ENCODE measurements at places on chromosomes 2 and 18.

GRCh38 chr2:233240897-233241296 lies 10.6 kb upstream of the ATG16L1 start:
- DNase-seq, result no peak

- DNase-seq, result no peak
Observed at GRCh38 chr2:157874348-157874747, 1.8 kb downstream of the ACVR1 start.

DNA sequence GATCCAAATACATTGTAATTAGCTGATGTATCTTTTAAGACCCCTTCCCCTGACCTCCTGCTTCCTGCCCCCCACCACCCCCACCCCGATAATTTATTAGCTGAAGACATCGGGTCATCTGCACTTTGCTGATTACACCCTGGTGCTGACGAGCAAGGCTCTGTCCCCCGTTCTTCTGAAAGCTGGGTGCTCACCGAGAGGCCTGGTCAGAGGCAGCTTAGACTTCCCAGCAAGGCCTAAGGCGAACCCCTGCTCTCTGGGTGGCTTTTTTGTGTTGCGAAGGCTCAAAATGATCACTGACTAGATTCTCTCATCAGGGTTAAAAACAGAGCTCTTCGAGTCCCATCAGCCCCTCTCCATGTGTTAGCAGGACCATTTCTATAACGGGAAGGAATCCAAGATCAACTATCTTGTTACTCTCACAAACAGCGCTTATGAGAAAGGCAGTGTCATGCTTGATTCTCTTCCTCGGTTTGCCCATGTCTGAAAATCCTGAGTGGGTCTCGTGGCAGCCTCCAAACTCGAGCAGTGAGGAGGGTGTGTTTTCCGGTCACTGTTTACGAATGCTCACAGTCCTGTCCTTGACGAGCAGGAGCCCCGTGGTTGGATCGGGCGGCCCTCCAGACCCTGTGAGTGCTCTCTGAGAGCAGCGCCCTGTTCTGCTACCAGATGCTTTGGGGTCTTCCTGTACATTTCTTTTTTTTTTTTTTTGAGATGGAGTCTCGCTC lies 201.6 kb downstream of the HDAC4 start:
- DNase-seq, result no peak

- no peak for DNase-seq
Observed at GRCh38 chr18:26940744-26941398, 75.4 kb upstream of the AQP4 start.

DNA sequence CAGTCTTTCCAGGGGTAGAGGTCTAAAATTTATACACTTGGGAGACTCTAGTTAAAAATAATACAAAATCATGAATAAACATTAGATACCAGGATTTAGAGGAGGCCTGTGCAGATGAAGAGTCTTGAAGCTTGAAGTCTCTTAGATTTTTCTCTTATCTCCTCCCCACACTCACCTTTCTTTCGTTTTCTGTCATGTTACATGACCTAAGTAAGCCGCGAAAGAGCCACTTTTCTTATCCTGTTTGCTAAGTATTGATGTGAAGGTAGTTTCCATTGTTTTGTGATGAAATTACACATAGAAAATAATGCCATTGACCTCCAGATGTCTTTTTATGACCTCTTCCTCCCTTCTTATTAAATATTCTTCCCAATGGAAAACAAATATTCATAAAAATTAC lies 367.8 kb downstream of the LRRTM1 start:
- no peak for DNase-seq

DNA sequence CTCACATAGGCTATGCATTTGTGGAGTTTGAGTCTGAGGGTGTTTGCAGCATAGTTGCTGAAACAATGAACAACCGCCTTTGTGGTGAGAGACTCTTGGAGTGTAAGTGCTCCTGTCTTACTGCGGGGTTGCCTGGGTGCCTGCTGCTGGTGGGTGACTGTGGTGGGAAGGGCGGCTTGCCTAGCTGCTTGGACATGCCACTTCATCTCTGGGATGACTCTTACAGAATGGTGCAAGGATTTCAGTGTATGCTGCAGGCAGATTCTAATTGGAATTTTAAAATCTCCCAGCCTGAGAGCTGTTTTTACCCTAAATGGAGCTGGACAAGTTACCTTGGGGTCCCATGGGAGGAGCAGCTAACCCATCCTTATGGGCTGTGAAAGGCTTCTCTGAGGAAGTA lies 50.1 kb downstream of the CYP27C1 start:
- DNase-seq, result no peak

GRCh38 chr18:45792506-45793263 lies 32.8 kb upstream of the SIGLEC15 start:
- DNase-seq, result no peak

- no peak for DNase-seq
Observed at GRCh38 chr2:237271698-237272652, 142.0 kb downstream of the COL6A3 start.

DNA sequence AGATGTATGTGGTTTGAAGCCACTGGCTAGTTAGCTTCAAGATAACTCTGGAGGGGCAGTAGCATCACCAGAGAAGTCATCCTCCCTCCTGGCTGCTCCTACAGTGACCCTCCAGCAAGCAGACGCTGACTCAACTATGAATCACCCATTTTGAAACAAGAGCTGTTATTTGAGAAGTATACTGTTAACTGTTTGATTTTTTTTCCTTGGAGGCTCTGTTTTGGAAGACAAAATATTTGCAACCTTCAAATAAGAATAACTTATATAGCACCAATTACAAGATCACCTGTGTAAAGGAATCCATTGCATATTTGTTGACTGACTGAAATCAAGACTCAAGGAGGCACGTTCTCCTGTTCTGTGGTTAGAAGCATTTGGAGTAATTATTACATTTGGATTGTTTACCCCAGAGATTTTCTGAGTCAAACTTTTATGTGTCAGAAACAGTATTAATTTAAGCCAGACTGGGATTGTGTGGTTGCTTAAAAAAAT lies 313.8 kb downstream of the MTX2 start:
- no peak for DNase-seq

DNA sequence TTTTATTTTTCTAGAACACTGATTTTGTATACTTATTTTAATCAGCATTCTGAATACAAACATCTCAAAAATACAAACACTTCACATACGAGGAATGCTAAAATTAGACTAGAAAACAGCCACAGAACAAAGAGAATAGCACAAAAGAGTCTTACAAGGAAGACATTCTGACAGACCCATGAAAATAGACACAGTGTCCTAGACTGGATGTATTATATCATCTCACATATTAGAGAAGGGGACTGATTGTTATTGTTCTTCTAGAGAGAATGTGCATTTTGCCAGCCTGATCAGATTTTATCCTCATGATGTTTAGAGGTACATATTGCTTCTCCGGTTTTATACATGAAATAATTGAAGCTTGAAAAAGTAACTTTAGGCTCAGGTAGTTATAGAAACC lies 357.9 kb downstream of the DPP10 start:
- DNase-seq, result no peak

GRCh38 chr2:31208240-31208639 lies 9.1 kb downstream of the CAPN14 start:
- DNase-seq, result no peak

DNA sequence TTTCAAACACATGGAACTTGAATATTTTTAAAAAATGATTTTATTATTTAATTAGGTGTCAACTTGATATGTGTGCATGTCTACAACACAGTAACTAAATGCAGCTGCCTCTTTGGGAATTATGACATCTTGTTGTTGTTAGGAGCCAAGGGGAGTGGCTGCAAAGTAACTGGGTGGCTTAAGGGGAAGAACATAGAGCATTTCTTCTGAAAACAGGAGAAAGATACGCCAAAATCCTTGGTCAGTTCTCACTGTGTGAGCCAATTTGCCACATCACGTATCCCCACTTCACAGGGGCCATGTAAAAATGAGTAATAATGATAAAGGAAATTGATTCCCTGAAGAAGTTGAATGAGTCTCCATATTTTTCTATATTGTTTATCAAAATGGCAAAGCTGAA lies 309.8 kb upstream of the COL3A1 start:
- DNase-seq, result no peak

- no peak for DNase-seq
Observed at GRCh38 chr2:187514930-187515329, 39.3 kb downstream of the TFPI start.

DNA sequence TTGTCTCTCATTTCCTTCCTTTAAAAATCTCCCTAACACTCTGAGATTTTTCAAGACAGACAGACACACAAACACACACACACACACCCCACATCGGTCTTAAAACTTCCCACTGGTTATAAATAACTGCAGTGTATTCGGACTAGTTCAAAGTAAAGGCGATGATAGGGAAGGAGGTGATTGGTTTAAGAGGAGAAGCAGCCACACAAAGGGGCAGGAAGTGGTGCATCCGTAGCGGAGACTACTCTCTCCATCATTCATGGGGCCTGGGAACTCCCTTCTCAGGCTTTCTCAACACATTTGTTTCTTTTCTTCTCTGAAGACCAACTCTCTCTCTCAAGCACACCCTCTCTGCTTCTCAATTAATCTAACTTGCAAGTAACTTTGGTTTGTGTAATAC lies 149.1 kb upstream of the DPP10 start:
- no peak for DNase-seq

DNA sequence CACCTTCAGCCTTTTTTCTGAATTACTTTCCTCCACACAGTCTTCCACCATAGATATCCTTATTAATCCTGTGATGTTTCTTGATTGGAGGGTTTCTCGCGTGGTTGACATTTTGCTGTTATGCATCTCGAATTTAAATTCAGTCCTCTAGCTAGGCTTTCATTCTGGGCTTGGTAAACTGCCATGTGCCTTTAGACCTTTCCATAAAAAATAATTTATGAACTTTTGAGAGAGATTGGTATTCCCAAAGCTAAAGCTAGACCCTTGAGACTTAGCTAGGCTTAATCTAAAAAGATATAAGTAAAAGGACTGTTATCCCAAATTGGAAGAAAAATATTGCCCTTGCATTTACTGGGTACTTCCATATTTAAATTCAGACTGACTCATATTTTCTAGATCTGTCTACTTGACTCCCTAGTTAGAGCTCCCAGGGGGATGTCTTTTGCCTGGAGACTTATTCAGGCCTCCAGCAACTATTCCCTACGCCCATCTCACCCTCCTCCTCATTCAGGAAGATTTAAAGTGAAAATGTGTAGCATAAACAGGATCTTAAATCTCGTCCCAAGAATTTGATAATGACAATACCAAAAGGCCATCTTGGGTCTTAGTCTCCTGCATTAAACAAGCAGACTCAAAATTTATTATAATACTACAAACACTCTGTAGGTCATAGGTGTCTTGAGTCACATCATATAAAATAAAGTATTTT lies 60.3 kb downstream of the KIAA2012 start:
- no peak for DNase-seq

DNA sequence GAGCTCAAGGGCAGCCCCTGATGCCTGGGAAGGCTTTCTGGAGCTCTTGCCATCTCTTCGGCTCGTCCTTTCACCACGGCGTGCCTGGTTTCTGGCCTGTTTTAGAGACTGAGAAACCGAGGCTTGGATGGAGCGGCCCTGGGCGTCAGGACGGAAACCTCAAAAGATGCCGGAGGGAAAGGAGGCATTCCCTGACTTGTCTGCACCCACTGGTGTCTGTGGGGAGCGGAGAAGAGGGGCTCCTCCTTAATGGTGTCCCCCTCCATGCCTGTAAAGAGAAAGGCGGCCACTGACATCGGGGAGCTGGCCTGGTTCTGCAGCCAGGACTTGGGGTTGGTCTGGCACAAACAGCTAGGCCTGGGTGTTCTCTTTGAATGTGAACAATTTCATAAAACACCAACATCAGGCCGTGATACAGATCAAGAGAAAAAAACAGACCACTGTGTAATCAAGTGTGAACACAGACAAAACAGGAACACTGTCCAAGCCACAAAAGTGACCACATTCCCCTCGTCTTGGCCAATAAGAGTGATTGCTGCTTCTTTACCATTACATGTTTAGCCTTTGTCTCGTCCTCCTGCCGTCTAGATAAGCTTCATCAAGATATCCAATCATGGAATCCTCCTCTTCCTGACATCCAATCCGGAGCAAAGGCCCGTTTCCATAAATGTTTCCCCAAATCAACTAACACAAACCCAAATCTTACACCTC lies 633 bp upstream of the ILKAP start:
- DNase-seq, result no peak

GRCh38 chr2:127064642-127065250 lies 42.2 kb downstream of the BIN1 start:
- DNase-seq, result peak; percentile 85

GRCh38 chr2:221263573-221263972 lies 308.5 kb downstream of the EPHA4 start:
- no peak for DNase-seq

DNA sequence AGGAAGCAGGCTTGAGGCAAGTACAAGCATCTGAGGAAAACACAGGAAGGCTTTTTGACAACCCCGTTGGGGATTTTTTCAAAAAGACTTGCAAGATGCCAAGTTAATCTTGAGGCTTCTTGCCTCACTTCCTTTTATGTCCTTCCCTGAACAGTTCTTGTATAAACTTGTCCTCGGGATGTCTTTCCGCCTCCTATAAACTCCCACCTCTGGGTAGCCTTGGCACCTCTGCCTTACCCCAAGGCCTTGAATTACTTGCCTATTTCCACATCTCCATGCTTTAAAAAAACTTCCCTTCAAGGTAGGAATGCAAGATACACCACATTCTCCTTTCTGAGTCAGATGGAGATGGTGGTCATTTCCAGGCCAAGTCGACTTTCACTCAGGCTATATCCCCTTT lies 106.4 kb upstream of the RBBP8 start:
- no peak for DNase-seq

DNA sequence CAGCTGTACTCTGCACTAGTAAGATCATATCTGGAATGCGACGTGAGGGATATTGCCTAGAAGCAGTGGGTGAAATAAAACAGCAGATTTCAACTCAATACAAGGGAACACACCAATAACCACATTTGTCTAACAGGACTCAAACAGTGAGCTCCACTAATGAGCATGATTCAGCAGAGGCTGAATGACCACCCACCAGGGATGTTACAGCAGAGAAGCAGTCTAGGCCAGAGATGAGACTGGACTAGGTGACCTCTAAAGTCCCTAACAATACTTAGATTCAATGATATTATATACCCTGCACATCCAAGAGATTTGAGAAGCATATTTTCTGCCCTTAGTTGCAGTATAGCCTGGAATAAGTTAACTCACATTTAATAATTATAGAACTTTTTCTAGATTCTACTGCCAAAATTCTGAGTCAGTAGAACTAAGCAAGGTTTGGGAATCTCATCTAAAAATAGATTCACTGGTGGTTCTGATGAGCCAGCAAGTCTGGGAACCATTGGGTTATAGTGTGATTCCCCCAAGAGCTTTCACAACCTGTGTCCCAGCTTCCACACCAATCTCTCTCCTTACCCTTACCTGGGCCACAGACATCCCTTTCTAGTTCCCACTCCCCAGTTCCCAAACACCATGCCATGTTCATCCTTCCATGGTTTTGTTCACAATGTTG lies 6.3 kb downstream of the THOC1 start:
- no peak for DNase-seq

- no peak for DNase-seq
Observed at GRCh38 chr2:144267239-144267638, 252.7 kb downstream of the ZEB2 start.

DNA sequence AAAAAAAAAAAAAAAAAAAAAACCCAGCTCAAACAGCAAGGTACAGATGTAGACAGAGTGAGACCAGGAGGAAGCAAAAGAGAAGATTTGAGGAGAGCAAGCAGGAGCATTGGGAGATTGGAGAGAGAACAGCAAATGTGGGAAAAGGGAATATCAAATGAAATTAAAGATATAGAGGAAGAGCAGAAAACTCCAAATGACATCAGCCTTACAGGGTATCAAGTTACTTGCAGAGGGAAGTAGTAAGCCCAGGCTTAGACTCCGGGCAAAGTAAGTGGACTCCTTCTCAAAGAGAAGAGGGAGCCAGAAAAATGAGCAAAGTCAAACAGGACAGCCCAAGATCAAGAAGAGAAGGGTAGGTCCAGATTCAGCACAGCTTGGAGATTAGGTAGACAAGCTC lies 93.3 kb upstream of the PPP1CB start:
- no peak for DNase-seq

GRCh38 chr2:158914066-158914465 lies 54.4 kb upstream of the TANC1 start:
- no peak for DNase-seq

Measured in transverse colon (tissue), 4 donors.